CD8-positive, alpha-beta memory T cell (primary cell): ENCODE measurements at places on chromosomes 11 and 22. TPM values are rescaled to one million over a fixed set of nuclear protein-coding genes. Genes with fewer than 3 reads are reported as not detected.

Gene OR52I1
- total RNA-seq, result not detected

Gene DEUP1
- total RNA-seq, result not detected

Gene MUC6
- total RNA-seq, result not detected

DNA sequence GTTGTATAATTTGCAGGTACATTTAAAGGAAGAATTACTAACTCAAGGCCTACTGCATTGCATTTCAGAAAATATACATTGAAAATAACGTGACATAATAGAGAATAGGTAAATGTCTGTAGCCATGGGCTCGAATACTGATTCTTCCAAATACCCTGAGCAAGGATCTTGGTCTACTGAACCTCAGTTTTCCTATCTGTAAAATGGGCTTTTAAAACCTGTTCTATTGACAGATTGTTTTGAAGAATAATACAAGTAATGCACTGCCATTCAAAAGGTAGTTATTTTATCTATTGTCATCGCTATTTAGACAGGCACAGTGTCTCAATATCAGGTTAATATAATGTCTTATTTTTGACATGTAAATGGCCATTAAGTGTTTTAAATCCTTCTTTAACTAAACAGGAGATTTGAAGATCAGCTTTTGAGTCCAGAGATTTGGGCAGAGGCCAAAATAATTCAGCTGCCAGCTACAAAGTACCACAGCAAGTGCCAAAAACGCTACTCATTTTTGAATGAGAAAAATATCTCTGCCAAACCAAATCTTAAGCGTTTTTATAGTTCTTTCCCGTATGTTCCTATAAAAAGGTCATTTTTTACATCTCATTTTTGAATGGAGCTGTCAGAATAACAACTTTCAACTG lies 56.7 kb downstream of the CTSC start:
- DNase-seq, result no peak
- H3K27me3 ChIP-seq, result no peaks in the 10 kb centered on the region
- no peaks in the 10 kb centered on the region for H3K4me1 ChIP-seq
- H3K4me3 ChIP-seq, result no peak overlapping the region

GRCh38 chr11:79415411-79415810 lies 25.4 kb downstream of the TENM4 start:
- H3K27ac ChIP-seq, result no peak overlapping the region
- H3K4me3 ChIP-seq, result no peak overlapping the region
- DNase-seq, result no peak
- H3K36me3 ChIP-seq, result no peaks in the 10 kb centered on the region
- H3K4me1 ChIP-seq, result no peaks in the 10 kb centered on the region

DNA sequence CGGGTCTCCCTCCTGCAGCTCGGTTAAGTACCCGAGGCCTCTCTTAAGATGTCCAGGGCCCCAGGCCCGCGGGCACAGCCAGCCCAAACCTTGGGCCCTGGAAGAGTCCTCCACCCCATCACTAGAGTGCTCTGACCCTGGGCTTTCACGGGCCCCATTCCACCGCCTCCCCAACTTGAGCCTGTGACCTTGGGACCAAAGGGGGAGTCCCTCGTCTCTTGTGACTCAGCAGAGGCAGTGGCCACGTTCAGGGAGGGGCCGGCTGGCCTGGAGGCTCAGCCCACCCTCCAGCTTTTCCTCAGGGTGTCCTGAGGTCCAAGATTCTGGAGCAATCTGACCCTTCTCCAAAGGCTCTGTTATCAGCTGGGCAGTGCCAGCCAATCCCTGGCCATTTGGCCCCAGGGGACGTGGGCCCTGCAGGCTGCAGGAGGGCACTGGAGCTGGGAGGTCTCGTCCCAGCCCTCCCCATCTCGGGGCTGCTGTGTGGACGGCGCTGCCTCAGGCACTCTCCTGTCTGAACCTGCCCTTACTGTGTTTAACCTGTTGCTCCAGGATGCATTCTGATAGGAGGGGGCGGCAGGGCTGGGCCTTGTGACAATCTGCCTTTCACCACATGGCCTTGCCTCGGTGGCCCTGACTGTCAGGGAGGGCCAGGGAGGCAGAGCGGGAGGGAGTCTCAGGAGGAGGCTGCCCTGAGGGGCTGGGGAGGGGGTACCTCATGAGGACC lies 25.0 kb downstream of the FADS3 start:
- H3K4me1 ChIP-seq, result peaks cover 7% of the 10 kb centered on the region
- no peaks in the 10 kb centered on the region for H3K36me3 ChIP-seq
- H3K4me3 ChIP-seq, result no peak overlapping the region
- H3K27ac ChIP-seq, result no peak overlapping the region
- H3K27me3 ChIP-seq, result no peaks in the 10 kb centered on the region

DNA sequence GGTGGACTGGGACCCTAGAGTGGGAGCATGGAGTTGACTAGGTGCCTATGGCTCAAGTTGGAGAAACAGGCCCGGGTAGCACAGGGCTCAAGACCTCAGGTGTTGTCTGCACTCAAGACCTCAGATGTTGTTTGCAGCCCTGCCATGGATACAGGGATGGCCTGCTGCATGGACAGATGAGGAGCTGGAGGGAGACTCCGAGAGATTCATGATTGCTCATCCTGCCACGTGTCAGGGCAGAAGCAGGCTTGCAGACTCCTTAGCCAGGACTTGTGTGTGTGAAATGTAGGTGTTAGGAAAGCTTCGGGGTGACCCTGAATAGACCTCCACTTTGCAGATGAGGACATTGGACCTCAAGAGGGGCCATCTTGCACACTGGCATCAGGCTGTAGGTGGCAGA lies 921 bp downstream of the CCDC116 start:
- H3K36me3 ChIP-seq, result no peaks in the 10 kb centered on the region
- no peak overlapping the region for H3K27ac ChIP-seq
- no peak overlapping the region for H3K4me3 ChIP-seq
- peaks cover 16% of the 10 kb centered on the region for H3K4me1 ChIP-seq
- no peak for DNase-seq

- no peak overlapping the region for H3K4me3 ChIP-seq
- H3K27ac ChIP-seq, result no peak overlapping the region
- no peaks in the 10 kb centered on the region for H3K27me3 ChIP-seq
- no peaks in the 10 kb centered on the region for H3K4me1 ChIP-seq
Observed at GRCh38 chr11:125157953-125158680, 6.4 kb upstream of the PKNOX2 start.

DNA sequence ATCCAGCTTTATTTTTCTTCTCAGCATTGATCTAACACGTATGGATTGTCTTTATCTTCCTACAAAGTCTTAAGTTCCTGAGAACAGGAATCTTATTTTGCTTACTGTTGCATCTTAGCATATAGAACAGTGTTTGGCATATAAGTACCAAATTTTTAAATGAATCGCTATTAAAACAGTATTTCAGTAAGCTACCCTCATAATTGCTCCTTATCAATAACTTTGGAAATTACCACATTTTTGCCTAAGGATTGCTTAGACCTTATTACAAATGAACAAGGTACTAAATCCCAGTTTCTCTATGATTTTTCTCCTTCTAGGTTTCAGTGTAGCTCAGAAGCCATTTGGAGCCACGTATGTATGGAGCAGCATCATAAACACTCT lies 9.7 kb downstream of the DEPDC7 start:
- H3K4me1 ChIP-seq, result peaks cover 12% of the 10 kb centered on the region
- H3K27me3 ChIP-seq, result no peaks in the 10 kb centered on the region
- no peak for DNase-seq
- H3K4me3 ChIP-seq, result no peak overlapping the region
- no peak overlapping the region for H3K27ac ChIP-seq
- H3K36me3 ChIP-seq, result no peaks in the 10 kb centered on the region

GRCh38 chr11:133821776-133822175 lies 23.5 kb downstream of the SPATA19 start:
- H3K27me3 ChIP-seq, result no peaks in the 10 kb centered on the region
- DNase-seq, result no peak
- H3K27ac ChIP-seq, result no peak overlapping the region
- H3K36me3 ChIP-seq, result no peaks in the 10 kb centered on the region
- no peak overlapping the region for H3K4me3 ChIP-seq

- DNase-seq, result no peak
- H3K27ac ChIP-seq, result no peak overlapping the region
- H3K36me3 ChIP-seq, result no peaks in the 10 kb centered on the region
- no peaks in the 10 kb centered on the region for H3K4me1 ChIP-seq
- H3K4me3 ChIP-seq, result no peak overlapping the region
Observed at GRCh38 chr11:98260983-98261382, 759.8 kb upstream of the CNTN5 start.

- peaks cover 79% of the 10 kb centered on the region for H3K36me3 ChIP-seq
- no peaks in the 10 kb centered on the region for H3K4me1 ChIP-seq
- no peak for DNase-seq
- no peak overlapping the region for H3K27ac ChIP-seq
- no peaks in the 10 kb centered on the region for H3K27me3 ChIP-seq
- H3K4me3 ChIP-seq, result no peak overlapping the region
Observed at GRCh38 chr11:72006309-72007088, 7.8 kb downstream of the IL18BP start.

- no peak overlapping the region for H3K27ac ChIP-seq
- H3K4me3 ChIP-seq, result no peak overlapping the region
- peaks cover 16% of the 10 kb centered on the region for H3K4me1 ChIP-seq
- no peak for DNase-seq
- H3K27me3 ChIP-seq, result peaks cover 7% of the 10 kb centered on the region
Observed at GRCh38 chr22:23117891-23118646, 23.7 kb downstream of the RSPH14 start.

GRCh38 chr22:23388517-23388890 lies 191.6 kb downstream of the IGLL1 start:
- no peak for DNase-seq
- no peaks in the 10 kb centered on the region for H3K36me3 ChIP-seq
- H3K27me3 ChIP-seq, result no peaks in the 10 kb centered on the region

DNA sequence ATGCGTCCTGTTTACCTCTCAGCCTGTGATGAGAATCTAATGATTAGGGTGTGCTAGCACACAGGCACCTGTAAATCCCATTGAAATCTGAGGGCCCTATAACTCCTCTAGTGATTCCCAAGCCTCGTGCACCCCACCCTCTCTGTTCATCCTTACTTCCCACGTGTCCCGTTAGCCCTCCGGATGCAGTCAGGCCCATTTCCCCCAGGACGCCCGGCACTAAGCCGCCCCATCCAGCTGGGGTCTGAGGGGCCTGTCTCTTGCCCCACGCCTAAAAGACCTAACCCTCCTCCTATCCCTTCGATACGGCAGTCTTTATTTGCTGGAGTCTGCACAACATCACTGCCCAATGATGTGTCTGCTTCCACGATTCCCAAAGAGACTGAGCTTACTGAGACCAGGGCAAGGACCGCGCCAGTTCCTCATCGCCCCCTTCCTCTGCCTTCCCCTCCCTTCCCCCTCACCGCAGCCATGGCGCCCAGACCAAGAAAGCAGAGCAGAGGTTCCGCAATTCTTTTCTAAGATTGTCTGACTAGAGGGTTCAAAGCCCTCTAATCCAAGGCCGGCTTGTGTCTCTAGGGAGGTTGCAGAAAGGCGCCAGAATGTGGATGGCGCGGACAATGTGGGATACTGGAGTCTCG lies 1.1 kb upstream of the FADS2 start:
- H3K4me3 ChIP-seq, result peak overlapping the region; percentile 28
- no peaks in the 10 kb centered on the region for H3K36me3 ChIP-seq
- H3K27me3 ChIP-seq, result no peaks in the 10 kb centered on the region
- no peak overlapping the region for H3K27ac ChIP-seq
- no peak for DNase-seq
- peaks cover 11% of the 10 kb centered on the region for H3K4me1 ChIP-seq

GRCh38 chr22:18966748-18967147 lies 30.7 kb upstream of the PRODH start:
- no peak overlapping the region for H3K4me3 ChIP-seq
- DNase-seq, result no peak
- no peaks in the 10 kb centered on the region for H3K27me3 ChIP-seq
- no peaks in the 10 kb centered on the region for H3K36me3 ChIP-seq

GRCh38 chr11:124276081-124276480 lies 19.9 kb downstream of the OR8G5 start:
- H3K36me3 ChIP-seq, result no peaks in the 10 kb centered on the region
- no peaks in the 10 kb centered on the region for H3K27me3 ChIP-seq
- no peaks in the 10 kb centered on the region for H3K4me1 ChIP-seq

GRCh38 chr22:25420925-25421904 lies 143.3 kb upstream of the GRK3 start:
- H3K4me3 ChIP-seq, result no peak overlapping the region
- DNase-seq, result no peak
- H3K27me3 ChIP-seq, result peaks cover 20% of the 10 kb centered on the region
- no peak overlapping the region for H3K27ac ChIP-seq
- peaks cover 5% of the 10 kb centered on the region for H3K4me1 ChIP-seq

DNA sequence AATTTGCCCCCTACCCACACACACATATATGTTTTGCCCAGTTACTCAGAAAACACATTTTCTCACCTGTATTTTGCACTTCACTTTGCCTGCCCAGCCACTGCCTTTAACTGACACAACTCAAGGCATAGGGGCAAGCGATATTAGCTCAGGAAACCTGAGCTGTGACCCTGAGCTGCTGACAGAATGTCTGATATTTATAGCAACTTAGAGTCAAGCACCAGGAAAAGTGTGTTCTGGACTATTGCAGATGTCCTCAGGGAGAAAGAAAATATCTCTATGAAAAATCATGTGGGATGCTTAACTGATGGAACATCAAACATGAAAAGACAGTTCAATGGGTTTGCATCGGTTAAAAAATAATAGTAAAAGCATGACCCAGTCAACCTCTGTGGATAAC lies 63.9 kb upstream of the SLC35C1 start:
- DNase-seq, result no peak
- no peaks in the 10 kb centered on the region for H3K27me3 ChIP-seq
- no peaks in the 10 kb centered on the region for H3K4me1 ChIP-seq

DNA sequence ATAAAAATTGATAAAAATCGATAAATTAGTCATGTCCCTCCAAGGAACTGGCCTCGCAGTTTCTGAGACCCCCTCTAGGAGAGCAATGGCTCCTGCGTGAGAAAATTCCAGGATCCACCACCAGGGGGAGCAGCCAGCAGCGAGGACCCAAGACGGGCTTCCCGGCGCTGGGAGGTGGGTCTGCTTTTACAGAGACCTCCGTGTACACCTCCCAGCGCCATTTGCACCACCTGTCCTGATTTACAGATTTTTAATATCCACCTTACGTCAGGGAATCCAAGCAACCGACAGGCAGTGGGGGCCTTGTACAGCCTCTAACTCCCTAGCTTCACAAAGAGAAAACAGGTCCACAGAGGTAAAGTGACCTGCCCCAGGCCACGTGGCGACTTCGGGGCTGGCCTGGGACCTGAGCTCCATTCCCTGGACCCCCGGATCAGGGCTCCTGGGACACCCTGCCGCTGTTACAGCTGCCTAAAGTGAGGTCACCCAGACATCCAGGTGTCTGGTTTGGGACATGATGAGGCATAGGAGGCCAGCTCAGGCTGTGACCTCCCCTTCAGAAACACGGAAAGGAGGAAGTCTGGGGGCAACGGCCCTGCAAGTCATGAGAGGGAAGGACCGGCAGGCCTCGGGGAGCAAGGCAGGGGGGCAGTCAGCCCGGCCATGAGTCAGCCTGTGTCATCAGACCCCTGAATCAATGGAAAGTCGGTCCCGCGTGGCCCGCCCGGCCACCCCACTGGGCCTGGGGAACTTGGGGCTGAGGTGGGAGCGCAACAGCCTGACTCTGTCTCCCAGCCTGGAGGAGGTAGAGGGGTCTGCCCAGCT lies 3.5 kb downstream of the OSM start:
- peaks cover 38% of the 10 kb centered on the region for H3K4me1 ChIP-seq
- H3K36me3 ChIP-seq, result no peaks in the 10 kb centered on the region
- H3K27me3 ChIP-seq, result no peaks in the 10 kb centered on the region
- peak; percentile 69 for DNase-seq

- H3K27ac ChIP-seq, result no peak overlapping the region
- no peaks in the 10 kb centered on the region for H3K27me3 ChIP-seq
- no peak overlapping the region for H3K4me3 ChIP-seq
Observed at GRCh38 chr11:26062660-26063059, 269.3 kb upstream of the ANO3 start.
